Lower leg skin (tissue), 4 donors: ENCODE measurements at places on chromosomes 3 and 15. TPM values are rescaled to one million over a fixed set of nuclear protein-coding genes. Genes with fewer than 3 reads are reported as not detected.

Gene KLHL40
- total RNA-seq: not detected

Gene COL6A6
- total RNA-seq: not detected

Gene ZPLD1
- not detected for total RNA-seq

Gene PHLDB2
- 28.9 TPM for total RNA-seq

Gene CDHR4
- 0.36 TPM for total RNA-seq

Gene FGD5
- total RNA-seq: 7.0 TPM

Gene SYNM
- 8.8 TPM for total RNA-seq
